ENCODE measurements at places on chromosomes 11 and 22.

DNA sequence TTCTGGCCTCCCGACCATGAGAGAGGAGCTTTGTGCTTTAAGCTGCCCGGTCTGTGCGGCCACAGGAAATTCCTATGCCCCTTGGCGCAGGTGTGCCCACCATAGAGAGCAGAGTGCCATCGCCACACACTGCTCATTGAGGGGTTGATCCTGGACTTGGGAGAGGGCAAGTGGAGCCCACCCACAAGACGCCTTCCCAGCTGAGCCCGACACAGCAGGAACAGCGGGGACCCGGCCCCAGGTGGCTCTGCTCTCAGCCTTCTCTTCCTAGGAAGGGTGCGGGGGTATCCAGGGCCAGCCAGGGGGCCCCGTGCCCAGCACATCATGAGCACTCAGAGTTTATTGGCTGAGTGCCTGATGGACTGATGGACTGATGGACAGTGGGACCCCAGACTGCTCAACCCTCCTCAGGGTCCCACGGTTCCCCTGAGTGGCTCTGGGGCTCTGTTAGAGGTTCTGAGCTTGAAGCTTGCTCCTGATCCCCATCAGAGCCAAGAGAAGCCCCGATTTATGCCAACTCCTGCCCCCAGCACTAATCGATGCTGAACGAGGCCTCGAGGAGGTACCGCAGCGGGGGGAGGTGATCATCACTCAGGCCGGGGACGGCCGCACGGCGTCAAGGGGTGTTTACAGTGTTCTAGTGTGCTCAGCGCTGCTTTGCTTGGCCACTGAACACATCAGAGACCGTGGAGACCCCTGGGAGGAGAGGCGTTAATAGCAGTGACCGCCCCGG, 13.5 kb upstream of the MRGPRD start:
- no peak for DNase-seq

DNA sequence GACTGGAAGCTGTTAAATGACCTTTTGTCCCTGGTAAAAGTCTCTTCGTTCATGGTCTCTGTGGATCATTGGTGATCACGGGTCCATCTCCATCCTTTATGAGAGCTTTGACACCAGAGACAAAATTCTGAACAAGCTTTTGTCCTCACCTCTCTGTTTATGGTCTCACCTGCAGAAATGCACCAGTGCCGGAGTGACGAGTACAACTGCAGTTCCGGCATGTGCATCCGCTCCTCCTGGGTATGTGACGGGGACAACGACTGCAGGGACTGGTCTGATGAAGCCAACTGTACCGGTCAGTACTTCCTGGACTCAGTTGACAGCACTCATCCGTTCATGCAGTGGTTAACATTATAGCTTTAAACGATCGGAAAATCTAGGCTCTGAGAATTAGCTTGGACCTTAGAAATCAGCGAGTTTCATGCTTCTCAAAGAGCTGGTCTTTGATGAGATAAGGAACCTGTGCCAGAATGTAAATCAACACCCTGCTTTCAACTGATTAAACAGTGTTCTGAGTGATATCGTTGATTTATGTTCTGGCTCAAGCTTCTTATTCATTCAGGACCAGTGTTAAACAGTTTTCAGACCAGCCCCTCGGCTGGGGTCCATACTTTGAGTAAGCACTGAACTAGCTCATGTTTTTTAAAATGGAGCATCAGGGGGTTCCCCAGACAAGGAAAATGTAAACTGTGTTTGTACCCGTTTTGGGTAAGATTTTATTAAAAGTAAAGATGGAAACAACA, 124.5 kb upstream of the SORL1-AS1 start:
- no peak for DNase-seq

- DNase-seq: no peak
Measured at GRCh38 chr11:123159183-123159857, 35.7 kb downstream of the CLMP start.

GRCh38 chr22:19214078-19214473, 35.5 kb upstream of the SLC25A1 start:
- no peak for DNase-seq

GRCh38 chr22:43587574-43587973, 175.8 kb downstream of the MPPED1 start:
- no peak for DNase-seq

DNA sequence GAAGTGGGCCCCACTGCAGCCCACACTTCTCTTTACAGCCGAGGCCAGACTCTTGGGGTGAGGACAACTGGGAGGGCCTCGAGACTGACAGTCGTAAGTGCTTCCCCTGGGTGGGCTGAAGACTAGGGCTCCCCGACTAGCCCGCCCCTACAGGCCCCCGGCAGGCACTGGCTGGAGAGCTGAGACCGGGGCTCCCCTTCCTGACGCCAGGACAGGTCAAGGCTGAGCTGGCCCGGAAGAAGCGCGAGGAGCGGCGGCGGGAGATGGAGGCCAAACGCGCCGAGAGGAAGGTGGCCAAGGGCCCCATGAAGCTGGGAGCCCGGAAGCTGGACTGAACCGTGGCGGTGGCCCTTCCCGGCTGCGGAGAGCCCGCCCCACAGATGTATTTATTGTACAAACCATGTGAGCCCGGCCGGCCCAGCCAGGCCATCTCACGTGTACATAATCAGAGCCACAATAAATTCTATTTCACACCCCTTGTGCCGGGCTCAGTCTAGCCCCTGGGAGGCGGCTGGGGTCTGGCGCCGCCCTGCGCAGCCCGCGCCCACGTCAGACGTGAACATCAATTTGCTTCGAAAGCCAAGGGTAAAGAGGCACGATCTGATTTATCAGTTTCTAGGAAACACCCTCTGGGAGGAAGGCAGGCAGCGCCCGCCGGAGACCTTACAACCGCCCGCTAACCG, 13.5 kb downstream of the SCYL1 start:
- no peak for DNase-seq

GRCh38 chr11:27372164-27372563, 9.1 kb upstream of the CCDC34 start:
- DNase-seq: no peak

DNA sequence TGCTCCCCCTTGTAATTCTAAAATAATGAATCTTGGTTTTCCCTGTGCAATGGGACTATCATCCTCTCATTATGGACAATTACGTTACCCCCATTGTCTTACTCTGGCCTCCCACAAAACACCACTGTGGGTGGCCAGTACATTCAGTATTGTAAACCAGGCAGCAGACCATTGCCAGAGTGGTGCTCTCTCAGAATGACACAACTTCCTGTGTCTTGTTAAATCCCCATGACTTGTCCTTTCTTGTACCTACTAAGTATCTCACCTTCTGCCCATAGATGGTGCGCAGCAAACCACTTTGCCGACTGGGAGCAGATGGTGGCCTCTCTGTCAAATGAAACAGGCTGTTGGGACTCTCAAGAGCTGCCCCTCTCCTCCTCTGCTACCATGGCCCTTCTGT, 287.1 kb upstream of the RAG2 start:
- DNase-seq: no peak

DNA sequence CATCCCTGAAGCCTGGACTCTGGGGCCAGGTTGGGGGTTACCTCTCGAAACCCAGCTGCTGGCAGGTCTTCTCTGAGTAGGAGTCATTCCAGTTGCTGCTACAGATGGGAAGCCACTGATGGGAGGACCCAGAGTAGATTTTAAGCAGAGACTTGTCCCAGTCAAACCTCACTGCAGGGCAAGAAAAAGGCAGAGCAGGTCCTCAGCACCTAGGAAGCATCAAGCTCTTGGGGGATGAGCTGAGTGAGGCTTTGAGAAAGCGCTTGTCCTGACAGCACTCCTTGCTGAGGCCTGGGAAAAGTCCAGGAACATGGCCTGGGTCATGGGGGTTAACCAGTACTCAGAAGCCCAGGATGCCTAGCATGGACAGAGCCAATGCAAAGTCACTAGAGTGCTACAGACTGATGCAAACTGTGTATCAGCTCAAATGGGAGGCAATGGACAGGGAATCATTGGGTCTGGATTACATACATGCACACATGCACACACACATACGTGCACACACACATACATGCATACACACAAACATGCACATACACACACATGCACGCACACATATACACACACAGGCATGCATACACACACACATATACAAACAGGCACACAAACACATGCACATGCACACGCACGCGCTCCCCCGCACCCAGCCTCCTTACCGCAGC, 15.3 kb downstream of the TMPRSS13 start:
- no peak for DNase-seq

- DNase-seq: no peak
Measured at GRCh38 chr11:70818351-70818750, 420.0 kb downstream of the CTTN start.

DNA sequence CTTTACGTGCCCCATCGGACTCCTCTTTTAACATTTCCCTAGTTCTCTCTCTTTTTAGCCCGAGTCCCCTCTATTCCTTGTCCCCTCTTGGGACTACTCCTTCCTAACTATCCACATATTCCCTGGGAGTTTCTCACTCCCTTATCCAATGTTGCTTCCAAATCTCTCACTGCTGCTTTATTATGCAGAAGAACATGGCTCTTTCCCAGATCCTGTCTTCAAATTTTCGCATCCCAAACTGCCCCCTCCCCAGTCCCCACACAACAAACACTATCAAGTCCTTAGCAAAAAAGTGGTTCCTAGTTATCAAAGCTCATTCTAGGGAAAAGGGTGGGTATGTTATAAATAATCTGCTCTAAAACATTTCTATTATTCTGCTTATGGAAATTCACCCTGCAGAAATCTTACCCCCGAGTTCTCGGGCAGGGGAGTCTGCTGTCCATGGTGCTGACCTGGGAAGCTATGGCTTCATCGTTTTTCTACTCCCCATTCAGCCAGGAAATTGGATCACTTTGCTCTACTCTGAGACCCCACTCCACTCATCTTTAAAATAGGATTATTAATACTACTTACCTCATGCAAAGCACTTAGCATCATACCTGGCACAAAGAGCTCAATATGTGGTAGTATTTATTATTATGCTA, 393.5 kb downstream of the BUD13 start:
- DNase-seq: no peak

DNA sequence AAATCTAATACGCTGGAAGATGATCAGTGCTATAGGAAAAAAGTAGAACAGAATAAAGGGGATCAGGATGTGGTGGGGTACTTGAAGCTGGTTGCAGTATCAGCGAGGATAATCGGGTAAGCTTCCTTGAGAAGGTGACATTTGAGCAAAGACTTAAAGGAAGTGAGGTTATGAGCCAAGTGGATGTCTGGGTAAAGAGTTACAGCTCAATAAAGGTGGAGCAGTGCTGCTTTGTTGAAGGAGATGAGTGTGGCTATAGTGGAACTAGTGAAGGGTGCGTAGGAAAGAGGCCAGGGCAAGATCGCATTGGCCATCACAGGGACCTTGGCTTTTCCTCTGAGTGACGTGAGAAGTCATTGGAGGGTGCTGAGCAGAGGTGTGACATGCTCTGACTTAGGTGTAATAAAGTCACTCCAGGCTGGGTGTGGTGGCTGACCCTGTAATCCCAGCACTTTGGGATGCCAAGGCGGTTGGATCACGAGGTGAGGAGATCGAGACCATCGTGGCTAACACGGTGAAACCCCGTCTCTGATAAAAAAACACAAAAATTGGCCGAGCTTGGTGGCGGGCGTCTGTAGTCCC, 2.3 kb upstream of the SYVN1 start:
- no peak for DNase-seq

DNA sequence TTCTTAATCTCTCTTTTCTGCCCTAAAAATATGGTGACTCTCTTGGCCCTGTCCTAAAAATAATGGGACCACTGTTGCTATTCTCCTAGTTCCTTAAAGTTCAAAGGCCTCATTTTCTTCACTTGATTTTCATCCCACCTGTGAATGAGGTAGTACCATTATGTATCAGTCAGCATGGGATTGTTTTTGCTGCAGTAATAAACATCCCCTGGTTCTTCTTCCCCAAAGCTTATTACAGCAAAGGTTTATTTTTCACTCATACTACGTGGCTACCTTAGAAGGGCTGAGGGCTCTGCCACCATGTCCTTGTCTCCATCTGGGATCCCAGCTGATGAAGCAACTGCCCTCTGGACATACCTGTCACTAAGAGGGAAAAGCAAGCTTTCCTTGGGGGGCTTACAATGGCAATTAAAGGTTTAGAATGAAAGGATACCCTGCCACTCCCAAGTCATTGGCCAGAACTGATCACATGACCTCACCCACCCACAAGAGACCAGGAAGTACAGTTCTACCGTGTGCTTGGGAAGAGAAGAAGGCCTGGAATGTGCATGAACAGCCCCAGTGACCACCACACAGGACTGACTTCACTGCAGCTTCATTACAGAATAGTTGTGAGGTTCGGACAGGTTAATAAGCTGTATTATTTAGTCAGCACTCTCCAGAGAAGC, 7.8 kb downstream of the TTC38 start:
- DNase-seq: no peak

- DNase-seq: no peak
Measured at GRCh38 chr11:122156940-122157382, 40.9 kb upstream of the BLID start.

DNA sequence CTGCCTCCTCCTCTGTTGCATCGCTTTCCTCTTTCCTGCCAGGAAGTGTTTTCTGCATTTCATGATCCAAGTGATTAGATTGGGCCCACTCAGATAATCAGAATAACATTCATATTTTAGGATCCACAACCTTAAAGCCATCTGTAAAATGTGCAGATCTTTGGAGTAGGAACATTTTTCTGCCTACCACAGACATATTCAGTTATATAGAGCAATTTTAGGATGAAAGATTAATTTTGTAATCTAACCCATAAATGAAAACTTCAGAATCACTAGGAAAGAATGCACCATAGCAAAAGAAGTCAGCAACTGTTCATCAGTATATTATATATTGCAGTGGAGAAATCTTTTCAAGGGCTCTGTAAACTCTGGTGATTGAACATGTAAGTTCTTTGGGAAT, 659.9 kb upstream of the LUZP2 start:
- no peak for DNase-seq

DNA sequence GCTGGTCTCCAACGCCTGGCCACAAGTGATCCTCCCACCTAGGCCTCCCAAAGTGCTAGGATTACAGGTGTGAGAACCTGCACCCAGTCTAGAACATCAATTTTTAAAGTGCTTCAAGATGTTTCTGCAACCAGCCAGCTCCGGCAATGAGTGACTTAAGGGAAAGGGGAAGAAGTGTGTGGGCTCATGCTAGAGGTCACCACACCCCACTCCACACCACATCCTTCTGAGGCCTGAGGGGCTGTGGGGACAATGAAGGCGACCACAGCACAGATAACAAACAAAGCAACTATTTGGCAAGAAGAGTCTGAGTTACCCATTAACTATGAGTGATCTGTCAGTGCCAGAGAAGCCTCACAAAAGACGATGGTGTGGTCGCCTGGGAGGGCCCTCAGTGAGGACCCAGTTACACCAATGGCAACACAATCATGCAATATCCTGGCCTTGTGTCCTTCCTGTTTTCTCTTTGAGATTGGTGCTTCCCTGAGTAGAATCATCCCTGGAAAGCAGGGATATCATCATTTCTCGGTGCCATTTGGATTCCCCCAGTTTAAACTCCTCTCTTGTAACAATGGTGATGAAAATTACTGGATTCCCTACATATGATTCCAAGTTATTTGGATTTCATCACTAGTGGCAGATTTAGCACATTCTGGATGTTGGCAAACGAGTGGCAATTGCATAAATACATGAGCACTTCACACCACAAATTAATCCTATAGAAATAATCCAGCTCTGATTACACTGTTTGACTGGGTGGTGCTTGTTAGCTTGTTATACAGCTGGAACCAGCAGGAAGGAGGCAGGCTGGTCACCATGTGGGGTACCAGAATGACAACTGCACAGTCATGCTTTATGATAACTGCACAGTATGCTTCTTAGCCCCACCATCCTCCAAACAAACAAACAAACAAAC, 18.4 kb downstream of the ABTB2 start:
- DNase-seq: no peak
